Activated CD8-positive, alpha-beta T cell treated with anti-CD3 and anti-CD28 coated beads, Interleukin-2, amount 10 ng/mL, durations not matched to agents 7 days and 5 days (primary cell): ENCODE measurements at places on chromosomes 12 and 14.

GRCh38 chr14:88289234-88289633 is 33.8 kb downstream of the KCNK10 start:
- no peaks in the 10 kb centered on the region for H3K27me3 ChIP-seq
- DNase-seq: no peak
- H3K4me3 ChIP-seq: no peak overlapping the region
- H3K27ac ChIP-seq: no peak overlapping the region

- DNase-seq: no peak
- peaks cover 22% of the 10 kb centered on the region for H3K27me3 ChIP-seq
- H3K27ac ChIP-seq: no peak overlapping the region
Observed at GRCh38 chr14:75262641-75263040, 16.0 kb upstream of the FOS start.

DNA sequence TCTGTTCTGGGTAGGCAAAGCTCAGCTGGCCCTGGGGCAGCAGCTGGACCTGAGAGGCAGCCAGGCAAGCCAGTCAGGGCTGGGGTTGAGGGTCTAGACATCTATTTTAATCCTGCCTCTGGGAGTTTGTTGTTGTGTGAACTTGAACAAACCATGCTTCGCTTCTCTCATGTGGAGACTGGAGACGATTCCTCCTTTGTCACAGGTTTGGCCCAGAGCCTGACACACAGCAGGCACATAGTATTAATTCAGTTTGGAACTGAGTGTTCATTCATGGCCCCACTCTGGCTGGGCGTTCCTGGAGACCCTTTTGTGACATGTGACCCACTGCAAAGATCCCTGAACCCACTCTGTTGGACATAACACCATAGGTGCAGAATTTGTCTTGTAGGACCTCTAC is 39.3 kb downstream of the NGB start:
- no peak overlapping the region for H3K4me3 ChIP-seq
- no peaks in the 10 kb centered on the region for H3K4me1 ChIP-seq
- H3K36me3 ChIP-seq: no peaks in the 10 kb centered on the region
- H3K27ac ChIP-seq: no peak overlapping the region
- H3K27me3 ChIP-seq: no peaks in the 10 kb centered on the region

GRCh38 chr14:100143934-100144333 is 15.5 kb downstream of the DEGS2 start:
- H3K27ac ChIP-seq: no peak overlapping the region
- H3K27me3 ChIP-seq: no peaks in the 10 kb centered on the region
- H3K36me3 ChIP-seq: peaks cover 48% of the 10 kb centered on the region
- DNase-seq: no peak

GRCh38 chr14:51079489-51079888 is 15.4 kb downstream of the TRIM9 start:
- H3K27me3 ChIP-seq: no peaks in the 10 kb centered on the region
- no peak overlapping the region for H3K4me3 ChIP-seq
- no peak overlapping the region for H3K27ac ChIP-seq
- H3K36me3 ChIP-seq: no peaks in the 10 kb centered on the region
- DNase-seq: no peak
- H3K4me1 ChIP-seq: no peaks in the 10 kb centered on the region

DNA sequence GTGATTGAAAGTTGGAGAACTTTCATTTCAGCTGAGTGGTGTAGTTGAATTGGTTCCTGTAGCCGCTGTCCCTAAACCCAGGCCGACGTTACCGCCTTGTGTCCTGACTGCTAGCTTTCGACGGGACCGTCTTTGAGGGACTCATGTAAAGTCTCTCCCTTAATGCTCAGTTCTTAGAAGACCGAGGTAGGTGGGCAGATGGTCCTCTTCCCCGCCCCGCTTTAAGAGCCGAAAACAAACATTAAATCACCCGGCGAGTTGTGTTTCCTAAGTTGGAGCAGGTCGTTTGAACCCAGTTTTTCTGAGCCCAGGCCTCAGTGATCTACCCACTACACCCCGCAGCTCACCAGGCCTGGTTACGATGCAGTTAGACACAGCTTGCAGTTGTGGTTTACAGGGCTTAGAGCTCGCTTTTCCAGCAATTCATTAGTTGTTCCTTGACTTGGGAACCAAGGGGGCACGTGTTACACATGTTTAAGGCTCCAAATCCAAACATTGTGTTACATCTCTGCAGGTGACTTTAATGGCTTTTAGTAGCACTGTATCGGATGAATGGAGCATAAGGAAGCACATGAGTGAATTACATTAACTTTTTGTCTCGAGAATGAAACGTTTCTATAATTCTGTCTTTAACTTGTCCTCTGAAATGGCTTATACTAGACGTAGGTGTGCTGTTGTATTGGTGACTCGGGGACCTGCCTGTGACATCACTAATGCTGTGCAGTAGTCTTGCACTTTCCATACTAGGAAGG is 790 bp downstream of the NEDD1 start:
- peaks cover 38% of the 10 kb centered on the region for H3K36me3 ChIP-seq
- H3K4me3 ChIP-seq: peak overlapping the region; percentile 96
- H3K4me1 ChIP-seq: peaks cover 45% of the 10 kb centered on the region
- peak; percentile 51 for DNase-seq
- H3K27me3 ChIP-seq: peaks cover 11% of the 10 kb centered on the region

- H3K27me3 ChIP-seq: no peaks in the 10 kb centered on the region
- no peak overlapping the region for H3K27ac ChIP-seq
- H3K4me3 ChIP-seq: no peak overlapping the region
- DNase-seq: no peak
Observed at GRCh38 chr12:58950739-58951100, 30.4 kb upstream of the LRIG3 start.

DNA sequence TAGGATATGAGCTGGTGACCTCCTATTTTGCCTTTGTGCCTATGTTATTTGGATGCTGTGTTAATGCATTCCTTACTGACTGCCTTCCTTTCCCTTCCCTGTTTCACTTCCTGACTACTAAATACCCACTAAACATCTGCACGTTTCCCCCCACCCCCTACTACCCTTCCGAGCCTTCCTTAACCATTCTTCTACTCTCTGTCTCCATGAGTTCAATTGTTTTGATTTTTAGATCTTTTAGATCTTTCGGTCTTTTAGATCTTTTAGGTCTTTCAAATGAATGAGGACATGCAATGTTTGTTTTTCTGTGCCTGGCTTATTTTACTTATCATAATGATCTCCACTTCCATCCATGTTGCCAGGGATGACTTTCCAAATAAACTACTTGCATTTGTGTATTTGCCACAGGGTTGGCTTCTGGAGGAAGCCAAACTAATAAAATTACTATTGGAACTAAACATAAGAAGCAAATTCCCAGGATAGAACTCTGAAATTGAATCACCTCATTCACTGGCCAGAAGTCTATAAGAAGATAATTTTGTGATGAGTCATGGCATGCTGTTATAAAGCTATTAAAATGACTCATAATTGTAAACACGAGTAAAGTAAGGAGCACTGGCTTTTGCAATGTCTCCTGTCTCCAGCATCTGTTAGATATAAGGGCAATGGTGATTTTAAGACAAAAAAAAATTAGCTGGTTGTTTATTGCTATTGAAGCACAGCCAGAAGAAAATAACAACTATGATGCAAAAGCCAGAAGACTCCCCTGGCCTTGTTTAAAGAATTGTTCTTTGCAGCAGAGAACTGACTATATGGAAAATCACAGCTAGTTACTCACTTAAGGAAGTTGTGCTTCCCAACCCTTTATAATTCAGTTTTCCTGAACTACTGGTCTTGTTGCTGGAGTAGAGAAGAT is 586.3 kb downstream of the LRFN5 start:
- no peaks in the 10 kb centered on the region for H3K27me3 ChIP-seq
- no peaks in the 10 kb centered on the region for H3K4me1 ChIP-seq
- no peak overlapping the region for H3K27ac ChIP-seq
- DNase-seq: no peak
- no peak overlapping the region for H3K4me3 ChIP-seq

GRCh38 chr14:56145181-56145769 is 27.1 kb downstream of the PELI2 start:
- DNase-seq: no peak
- no peak overlapping the region for H3K4me3 ChIP-seq
- H3K27ac ChIP-seq: no peak overlapping the region

- DNase-seq: no peak
- H3K36me3 ChIP-seq: no peaks in the 10 kb centered on the region
- no peaks in the 10 kb centered on the region for H3K4me1 ChIP-seq
- no peaks in the 10 kb centered on the region for H3K27me3 ChIP-seq
- no peak overlapping the region for H3K4me3 ChIP-seq
Observed at GRCh38 chr12:108430245-108430644, 84.8 kb upstream of the FICD start.
